ENCODE measurements at places on chromosomes 6 and 20.

- no peak for DNase-seq
These were observed 210.5 kb upstream of the SPTLC3 start for GRCh38 chr20:12798286-12798685.

GRCh38 chr6:144415835-144416237 is 130.7 kb downstream of the UTRN start:
- DNase-seq = no peak

GRCh38 chr6:5622276-5623005 is 361.1 kb downstream of the FARS2 start:
- DNase-seq = no peak

DNA sequence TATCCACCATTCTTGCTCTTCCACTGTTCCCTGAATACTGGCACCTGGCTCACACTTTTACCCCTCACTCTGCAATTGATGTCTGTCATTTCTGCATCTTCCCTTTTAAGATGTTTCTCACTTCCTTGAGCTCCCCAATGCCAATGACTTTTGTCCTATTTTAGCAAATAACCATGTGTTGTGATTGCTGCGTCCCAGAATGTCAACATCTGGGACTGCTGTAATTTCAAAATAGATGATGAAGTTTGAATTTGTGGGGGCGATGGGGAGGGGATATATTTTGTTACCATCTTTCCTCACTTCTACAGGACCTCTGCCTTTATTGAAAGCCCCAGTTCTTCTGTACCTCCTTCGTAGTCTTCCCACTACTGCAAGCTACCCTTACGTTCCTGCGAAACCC is 40.0 kb upstream of the ADGRF5 start:
- DNase-seq = no peak

- DNase-seq = no peak
These were observed 20.1 kb downstream of the OPRM1 start for GRCh38 chr6:154058963-154059680.

- DNase-seq = no peak
These were observed 125.6 kb upstream of the LAMP5 start for GRCh38 chr20:9388813-9389161.

DNA sequence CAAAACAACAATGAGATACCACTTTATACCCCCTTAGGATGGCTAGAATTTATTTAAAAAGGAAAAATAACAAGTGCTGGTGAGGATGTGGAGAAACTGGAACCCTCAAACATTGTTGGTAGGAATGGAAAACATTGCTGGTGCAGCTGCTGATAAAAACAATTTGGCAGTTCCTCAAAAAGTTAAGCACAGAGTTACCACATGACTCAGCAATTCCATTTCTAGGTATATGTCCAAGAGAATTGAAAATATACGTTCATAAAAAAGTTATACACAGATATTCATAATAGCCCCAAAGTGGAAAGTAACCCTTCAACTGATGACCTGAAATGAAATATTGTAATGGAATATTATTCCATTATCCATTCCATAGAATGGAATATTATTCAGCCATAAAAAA is 55.0 kb downstream of the CD83 start:
- no peak for DNase-seq
